ENCODE measurements at places on chromosomes 7 and 10. TPM values are rescaled to one million over a fixed set of nuclear protein-coding genes. Genes with fewer than 3 reads are reported as not detected.

Gene MOSPD3
- 15.5 TPM for polyA plus RNA-seq

Gene XPNPEP1
- polyA plus RNA-seq: 16.5 TPM

DNA sequence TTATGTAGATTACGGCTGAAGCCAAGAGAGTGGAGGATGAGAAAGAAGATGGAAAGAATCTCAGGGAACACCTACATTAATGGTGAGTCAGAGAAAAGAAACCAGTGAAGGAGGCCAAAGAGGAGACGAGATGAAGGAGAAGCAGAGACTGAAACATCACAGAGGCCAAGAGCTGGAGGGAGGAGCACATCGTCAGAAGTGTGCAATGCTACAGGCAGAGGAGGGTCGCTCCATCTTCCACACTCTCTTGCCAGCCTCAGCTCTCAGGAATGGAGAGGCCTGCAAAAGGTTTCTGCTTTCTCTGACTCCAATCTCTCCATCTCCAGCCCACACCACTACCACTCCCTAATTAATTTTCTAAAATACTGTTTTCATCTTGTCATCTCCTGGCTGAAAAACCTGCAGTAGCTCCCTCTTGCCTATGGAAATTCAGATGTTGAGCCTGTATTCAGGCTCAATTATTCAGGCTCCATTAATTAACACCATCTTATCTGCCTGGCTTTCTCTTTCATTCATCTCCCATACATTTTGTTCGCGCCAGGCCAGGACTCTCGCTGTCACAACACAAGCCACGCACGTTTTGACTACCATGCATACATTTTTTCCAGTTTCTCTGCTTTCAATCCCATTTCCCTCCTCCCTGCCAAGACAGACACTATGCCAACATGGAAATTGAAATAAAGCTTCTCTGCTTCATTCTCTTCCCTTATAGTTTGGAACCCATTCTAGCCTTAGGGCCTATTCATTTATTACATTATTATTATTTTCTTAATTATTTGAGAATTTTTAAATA is 165.8 kb downstream of the INHBA start:
- DNase-seq: no peak

DNA sequence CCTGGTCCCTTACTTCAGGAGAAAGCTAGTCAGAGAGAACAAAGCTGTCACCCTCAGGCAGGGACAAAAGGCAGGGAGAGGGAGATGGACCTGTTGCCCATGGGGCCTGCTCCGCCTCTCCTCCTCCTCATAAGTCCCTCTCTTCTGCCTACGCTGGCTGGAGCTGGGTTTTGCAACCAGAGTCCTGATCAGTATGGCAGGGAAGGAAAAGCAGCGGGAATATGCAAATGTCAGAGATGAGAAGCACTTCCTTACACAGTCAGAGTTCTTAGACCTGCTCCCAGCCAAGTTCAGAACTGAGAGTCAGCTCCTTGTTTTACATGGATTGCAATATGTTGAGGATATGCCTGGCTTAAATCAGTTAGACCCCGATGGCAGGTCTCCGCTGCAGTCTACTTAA is 231.1 kb downstream of the ADAM12 start:
- no peak for DNase-seq

Measured in lung (tissue), 17 donors.